NCI-H2081 (cell line): ENCODE measurements at places on chromosomes 16 and 17.

DNA sequence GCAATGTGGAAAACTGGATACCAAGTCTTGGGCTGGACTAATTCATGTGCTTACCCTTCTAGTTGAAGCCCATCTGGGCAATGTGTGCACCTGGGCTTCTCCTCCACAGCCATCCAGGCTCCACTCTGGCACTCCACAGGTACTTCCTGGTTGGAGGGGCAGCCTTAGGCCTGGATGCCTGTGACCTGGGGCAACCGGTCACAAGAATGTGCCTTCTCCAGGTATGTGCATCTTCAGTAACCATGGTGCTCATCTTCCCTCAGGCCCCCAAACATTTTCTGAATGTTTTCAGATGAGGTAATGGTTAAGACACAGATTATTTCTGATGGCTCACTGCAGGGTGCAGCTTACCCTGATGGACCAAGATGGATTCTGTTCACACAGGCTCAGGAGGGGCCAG, 11.1 kb downstream of the C16orf86 start:
- no peak for DNase-seq

DNA sequence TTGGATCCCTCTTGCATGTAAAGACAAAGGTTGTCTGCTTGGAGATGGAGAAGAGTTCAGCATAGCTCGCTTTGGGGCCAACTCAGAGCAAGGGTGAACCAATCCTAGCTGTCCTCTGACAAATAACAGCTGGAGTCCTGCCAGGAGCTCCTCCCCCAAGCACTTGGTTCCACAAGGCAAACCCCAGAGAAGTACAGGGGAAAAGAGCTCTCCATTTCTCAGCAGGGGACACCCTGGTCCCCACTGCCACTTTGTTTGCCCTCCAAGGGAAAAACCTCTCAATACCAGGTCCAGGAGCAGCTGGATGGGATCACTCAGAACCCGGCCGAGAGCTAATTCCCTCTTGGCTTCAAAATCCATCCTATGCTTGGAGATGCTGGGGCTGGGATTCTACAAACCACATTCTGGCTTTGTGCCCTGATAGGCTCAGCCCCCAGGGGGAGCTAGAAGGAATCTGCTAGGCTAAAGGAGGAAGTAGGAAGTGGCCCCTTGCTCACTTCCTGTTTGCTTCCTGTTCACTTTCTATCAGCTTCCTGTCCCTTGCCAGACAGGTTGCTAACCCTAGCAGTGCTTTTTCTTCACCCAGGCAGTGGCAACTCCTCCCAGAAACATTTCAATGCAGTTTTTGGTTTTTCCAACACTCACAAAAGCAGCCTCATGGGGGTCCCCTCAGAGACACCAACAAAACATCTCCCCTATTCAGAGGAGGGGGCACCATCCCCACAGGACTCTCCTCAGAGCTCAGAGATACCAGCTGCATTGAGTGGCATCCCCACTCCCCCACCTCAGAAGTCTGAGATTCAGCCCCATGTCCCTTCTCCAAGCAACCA, 30.7 kb downstream of the CDRT4 start:
- DNase-seq = no peak

DNA sequence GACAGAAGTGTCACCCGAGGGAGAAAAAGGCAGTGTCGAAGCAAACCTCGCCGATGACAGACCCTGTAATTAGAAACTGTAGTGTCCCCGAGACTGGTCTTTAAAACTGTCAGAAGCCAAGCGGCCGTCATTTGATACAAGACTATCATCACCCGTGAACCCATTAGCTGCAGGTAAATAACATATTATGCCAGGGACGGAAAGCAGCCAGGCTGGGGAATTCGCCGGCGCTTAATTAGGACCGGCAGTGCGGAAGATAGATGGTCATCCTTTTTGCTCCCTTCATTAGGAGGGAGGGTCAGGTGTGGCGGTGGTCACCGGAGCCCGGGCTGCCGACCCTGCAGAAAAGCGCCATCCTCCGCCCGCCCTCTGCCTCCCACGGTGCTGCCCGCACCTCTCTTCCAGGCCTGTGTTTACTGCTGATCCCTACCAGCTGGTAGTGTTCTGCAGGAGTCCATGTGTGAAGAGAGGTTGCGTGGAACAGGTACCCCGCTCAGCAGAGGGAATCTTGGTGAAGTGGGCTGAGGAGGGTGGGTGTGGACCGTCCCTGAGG, 109.4 kb upstream of the GSE1 start:
- DNase-seq = no peak

- no peak for DNase-seq
Measured at GRCh38 chr17:4588391-4588790, 4.1 kb downstream of the SMTNL2 start.

DNA sequence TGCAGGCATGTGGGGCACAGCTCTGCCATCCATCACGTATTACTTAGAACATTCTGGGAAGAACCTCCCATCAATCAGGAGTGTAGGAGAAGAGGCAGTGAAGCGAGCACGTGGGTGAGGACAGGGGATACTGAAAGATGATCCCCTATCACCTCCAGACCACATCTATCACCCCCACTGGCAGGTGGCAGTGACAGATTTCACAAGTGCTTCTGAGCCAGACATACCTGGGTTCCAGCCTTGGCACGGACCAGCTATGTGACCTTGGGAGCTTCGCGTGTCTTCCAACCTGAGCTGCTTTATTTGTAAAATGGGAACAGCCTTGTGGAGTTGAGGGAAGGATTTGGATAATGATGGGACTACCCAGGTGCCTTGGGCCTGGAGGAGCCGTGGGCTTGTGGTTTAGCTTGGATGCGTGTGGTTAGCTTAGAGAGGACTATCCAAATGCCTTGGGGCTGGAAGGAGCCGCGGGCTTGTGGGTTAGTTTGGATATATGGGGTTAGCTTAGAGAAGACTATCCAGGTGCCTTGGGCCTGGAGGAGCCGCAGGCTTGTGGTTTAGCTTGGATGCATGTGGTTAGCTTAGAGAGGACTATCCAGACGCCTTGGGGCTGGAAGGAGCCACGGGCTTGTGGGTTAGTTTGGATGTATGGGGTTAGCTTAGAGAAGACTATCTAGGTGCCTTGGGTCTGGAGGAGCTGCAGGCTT, 206.4 kb downstream of the ENGASE start:
- DNase-seq = no peak

- DNase-seq = no peak
Measured at GRCh38 chr17:28582513-28582912, 5.8 kb upstream of the ALDOC start.

GRCh38 chr16:28823291-28823872, 583 bp downstream of the ATXN2L start:
- DNase-seq = no peak

DNA sequence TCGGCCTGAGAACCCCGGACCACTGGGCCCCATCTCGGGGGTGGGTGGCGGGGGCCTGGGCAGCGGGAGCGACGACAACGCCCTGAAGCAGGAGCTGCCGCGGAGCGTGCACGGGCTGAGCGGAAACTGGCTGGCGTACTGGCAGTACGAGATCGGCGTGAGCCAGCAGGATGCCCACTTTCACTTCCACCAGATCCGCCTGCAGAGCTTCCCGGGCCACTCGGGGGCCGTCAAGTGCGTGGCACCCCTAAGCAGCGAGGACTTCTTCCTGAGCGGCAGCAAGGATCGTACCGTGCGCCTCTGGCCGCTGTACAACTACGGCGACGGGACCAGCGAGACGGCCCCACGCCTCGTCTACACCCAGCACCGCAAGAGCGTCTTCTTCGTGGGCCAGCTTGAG, 8.9 kb upstream of the SERPINF2 start:
- DNase-seq = no peak

DNA sequence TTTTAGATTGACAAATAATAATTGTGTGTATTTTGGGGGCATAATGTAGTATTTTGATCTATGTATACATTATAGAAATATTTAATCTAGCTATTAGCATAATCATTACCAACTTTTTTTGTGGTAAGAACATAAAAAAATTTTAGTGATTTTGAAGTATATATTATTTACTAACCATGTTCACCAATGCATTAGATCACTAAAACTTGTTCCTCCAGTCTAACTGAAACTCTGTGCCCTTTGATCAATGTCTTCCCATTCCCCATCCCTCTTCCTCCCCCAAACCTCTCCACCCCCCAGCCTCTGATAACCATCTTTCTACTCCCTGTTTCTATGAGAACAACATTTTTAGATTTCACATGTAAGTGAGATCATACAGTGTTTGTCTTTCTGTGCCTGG, 8.5 kb downstream of the EFCAB13 start:
- no peak for DNase-seq

DNA sequence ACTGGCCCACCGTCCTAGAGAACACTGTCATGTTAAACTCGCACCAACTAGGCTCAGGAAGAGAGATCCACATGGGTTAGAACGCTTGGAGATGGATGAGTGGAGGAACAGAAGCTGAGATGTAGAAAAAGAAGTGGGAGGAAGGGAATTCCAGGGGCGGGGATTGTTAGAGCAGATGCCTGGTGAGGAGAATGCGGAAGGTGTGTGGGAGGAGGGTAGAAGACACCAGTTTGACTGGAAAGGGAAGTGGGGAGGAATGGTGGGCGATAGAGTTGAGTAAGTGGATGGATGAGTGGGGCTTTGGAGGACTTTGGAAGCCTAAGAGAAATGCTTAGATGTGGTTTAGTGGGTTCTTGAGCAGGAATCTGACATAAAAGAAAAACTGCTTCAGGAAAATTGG, 37.4 kb downstream of the DHX38 start:
- DNase-seq = no peak

DNA sequence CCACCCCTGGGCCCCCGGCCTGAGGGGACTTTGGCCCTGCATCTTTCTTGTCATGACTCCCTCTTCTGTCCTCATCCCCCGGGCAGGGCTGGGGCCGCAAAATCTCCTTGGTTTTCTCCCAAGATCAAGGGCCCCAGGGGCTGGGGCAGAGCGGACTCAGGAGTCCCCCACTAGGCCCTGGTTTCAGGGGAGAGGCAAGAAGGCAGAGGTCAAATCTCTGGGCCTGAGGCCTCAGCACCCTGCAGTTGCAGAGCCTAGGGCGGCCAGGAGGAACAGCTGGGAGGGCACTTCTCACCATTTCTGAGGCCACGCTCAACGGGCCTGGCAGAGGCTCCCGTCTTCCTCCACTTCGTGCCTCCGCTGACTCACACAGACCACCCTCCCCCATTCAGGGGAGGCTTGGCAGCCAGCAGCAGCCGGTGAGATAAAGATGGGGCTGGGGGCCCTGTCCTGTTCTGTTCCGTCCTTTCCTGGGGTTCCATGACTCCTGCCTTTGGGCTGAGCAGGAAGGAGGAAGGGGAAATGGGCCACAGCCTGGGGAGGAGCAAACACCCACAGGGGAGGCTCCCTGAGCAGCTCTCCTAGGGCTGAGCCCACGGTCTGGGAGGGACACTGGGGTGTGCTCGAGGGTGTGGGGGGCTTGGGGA, 12.4 kb downstream of the ZSCAN10 start:
- DNase-seq = no peak

DNA sequence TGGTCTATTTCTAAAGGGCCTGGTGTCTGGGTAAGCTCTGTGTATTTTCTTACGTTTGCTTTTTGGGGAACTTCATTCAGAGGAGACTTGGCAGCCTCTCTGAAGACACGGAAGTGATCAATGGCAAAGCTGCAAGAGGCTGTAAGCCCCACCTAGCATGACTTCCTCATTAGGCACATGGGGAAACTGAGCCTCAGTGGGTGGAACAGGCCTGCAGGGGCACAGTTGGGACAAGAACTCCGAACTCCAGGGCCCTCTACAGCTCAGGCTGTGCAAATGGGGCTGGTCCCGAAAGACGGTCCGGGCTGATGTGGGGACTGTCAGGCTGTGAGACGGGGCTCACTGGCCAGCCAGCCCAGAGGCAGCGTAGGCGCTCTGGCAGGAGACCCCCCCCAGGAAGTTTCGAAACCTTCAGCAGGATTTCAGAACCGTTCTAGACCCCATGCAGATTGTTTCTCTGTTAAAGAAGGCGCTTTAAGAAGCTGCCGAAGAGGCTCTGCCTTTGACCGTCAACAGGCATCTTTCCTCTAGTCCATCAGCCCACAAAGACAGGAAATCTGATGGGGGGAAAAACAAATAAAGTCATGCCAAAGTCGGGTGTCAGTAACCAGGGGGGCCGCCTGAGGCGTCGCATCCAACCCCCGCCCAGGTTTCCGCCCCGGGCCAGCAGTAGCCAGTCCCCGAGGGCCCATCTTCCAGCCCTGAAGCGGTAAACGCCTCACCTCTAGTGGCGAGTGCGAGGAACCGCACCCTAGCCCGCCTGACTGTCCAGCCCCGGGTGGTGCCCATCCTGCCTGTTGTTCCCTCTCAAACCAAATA, 79.8 kb upstream of the TBC1D3K start:
- no peak for DNase-seq

- DNase-seq = no peak
Measured at GRCh38 chr16:59126486-59126885, 392.4 kb upstream of the GOT2 start.

DNA sequence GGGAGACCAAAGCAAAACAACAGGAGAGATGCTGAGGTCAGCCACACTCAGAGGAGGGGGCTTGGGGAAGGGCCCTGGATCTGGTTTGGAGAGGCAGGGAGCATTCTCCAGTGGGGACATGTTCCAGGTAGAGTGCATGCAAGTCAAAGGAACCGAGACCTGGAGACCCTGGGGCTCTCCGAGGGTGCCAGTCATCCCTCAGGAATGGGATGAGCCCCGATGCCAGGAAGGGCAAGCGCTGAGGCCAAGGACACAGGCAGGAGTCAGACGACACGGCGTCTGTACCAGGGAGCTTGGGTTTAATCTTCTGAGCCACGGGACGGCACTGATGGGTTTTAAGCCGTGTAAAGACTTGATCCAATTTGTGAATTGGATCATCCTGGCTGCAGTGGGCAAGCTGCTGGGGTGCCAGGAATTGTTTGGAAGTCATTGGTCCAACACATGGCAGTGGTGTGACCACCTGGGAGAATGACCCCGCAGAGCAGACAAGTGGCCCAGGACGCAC, 32.9 kb upstream of the ANKRD40CL start:
- no peak for DNase-seq

DNA sequence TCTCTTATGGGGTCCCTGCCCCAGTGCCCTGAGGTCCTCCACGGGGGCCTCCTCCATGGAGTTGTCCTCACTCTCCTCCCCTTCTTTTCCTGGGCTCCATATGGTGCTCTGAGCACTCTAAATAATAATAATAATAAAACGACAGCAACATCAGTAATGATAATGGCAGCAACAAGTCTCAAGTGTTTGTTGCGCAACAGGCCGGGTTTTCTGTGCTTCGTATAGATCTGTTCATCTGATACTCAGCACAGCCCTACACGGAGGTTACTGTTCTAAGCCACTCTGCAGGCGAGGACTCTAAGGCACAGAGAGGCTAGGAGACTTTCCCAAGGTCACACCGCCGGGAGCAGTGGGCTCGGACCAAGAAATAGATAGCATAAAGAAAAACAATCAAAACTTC, 13.7 kb downstream of the CIBAR2 start:
- DNase-seq = no peak

DNA sequence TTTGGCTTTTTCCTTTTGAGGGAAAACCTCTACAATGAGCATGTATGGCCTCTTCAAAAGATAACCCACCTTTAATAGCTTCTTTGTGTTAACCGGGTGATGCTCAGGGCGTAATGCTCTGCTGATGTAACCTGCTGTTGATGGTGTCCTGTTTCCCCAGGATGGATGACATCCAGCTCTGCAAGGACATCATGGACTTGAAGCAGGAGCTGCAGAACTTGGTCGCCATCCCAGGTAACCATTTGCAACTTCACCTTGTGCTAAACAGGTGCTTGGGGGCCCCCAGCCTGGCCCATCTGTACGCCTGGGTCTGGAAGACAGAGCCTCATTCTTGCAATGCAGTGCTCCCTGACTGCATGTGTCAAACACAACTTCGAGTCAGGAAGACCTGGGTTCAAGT, 75.1 kb downstream of the MARF1 start:
- no peak for DNase-seq
